ENCODE measurements at places on chromosomes 4 and X. TPM values are rescaled to one million over a fixed set of nuclear protein-coding genes. Genes with fewer than 3 reads are reported as not detected.

The MGAT4D gene
- not detected for total RNA-seq

The AMBN gene
- not detected for total RNA-seq

The ADH6 gene
- not detected for total RNA-seq

DNA sequence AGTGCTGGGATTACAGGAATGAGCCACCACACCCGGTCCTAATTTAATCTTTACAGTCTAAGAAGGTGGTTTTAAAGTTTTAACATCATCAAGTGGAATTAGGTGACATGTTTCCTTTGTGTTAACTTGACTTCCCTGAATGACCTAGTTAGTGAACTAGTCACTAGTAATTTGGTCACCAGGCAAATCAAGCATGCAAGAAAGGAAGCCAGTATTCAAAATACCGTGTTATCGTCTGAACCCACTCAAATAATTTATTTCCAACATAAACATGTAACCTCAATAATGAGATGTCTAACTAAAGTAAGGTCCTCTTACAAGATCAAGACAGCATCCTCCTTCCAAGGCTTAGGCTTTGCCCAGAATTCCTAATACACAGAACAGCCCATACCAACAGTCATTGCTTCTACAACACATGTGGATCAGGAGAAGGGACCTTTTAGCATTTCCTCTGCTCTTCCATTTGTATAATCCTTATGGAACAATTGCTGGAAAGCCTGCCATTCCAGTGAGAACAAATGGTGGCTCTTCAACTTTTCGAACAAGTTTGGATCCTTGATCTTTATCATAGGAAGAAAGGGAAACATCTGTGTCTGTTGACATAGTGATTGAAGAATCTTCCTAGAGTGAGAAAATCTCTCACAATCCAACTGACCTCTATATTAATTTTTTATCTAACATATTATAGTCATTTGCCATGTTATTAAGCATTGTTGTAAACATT lies 97.2 kb downstream of the ANXA3 start:
- no peak overlapping the region for H3K27ac ChIP-seq
- DNase-seq = no peak
- H3K4me1 ChIP-seq = peaks cover 13% of the 10 kb centered on the region
- H3K27me3 ChIP-seq = no peaks in the 10 kb centered on the region
- no peaks in the 10 kb centered on the region for H3K36me3 ChIP-seq

DNA sequence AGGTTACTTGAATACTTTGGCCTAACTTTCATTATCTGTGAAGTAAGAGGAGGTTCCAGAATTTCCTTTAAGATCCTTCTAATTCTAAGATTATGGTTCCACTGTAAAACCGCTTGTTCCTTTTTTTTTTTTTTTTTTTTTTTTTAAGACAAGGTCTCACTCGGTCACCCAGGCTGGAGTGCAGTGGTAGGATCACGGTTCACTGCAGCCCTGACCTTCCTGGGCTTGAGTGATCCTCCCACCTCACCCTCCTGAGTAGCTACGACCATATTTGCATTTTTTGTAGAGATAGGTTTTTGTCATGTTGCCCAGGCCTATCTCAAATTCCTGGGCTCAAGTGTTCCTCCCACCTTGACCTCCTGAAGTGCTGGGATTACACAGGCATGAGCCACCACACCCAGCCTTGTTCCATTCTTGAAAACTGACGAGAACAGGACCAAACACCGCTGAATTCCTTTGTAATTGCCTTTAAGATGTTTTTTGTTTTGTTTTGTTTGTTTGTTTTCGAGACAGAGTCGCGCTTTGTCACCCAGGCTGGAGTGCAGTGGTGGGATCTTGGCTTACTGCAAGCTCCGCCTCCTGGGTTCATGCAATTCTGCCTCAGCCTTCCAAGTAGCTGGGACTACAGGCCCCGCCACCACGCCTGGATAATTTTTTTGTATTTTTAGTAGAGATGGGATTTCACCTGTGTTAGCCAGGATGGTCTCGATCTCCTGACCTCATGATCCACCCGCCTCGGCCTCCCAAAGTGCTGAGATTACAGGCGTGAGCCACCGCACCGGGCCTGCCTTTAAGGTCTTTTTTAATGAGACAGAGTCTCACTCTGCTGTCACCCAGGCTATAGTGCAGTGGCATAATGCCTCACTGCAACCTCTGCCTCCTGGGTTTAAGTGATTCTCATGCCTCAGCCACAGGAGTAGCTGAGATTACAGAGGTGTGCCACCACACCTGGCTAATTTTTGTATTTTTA lies 6.8 kb downstream of the PDS5A start:
- peaks cover 47% of the 10 kb centered on the region for H3K4me1 ChIP-seq
- peaks cover 51% of the 10 kb centered on the region for H3K36me3 ChIP-seq
- DNase-seq = no peak
- no peak overlapping the region for H3K4me3 ChIP-seq

DNA sequence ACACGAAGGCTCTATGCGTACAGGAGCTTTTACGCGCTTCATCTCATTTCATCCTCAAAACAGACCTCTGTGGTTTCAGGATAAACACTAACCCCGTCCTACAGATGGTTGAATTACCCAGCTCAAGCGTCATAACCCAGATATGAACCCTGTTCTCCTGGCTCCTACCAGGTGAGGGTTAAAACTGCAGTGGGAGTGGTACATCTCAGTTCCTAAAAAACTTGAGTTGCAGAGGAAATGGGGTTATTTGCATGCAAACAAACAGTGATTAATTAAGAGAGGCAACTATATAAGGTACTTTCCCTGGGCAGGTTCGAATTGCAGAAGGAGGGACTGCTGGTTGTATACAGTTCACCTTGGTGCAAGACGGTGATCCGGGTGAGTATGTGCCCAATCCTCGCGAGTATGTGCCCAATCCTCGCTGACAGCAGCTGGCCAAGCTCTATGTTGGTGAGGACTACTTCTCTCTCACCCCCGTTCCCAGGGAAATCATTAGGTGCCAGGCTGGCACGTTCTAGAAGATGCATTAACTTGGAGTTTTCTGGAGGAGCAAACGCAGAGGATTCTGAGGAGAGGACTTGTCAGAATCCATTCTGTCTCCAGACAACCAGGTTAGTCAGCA lies 72.6 kb downstream of the FHDC1 start:
- peaks cover 2% of the 10 kb centered on the region for H3K27me3 ChIP-seq
- H3K4me1 ChIP-seq = no peaks in the 10 kb centered on the region
- no peaks in the 10 kb centered on the region for H3K36me3 ChIP-seq

DNA sequence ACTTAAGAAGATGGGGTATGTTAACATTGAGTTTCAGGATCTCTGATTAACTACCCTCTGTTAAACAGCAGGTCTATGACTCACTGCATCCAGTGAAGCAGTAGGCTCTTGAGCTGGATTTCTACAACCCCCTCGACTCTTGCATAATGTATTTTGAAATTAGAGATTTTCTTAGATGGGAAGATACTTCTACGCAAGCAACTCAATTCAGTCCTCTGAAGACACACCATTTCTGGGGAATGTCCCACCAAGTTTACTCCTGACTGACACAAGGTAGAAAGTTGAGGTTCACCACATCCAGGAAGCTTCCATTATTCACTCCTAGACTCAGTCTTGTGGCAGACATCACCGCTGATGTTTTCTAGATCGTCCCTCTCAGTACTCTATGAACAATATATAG lies 12.9 kb downstream of the PALLD start:
- H3K27ac ChIP-seq = peak overlapping the region; percentile 24
- H3K4me3 ChIP-seq = peak overlapping the region; percentile 6

GRCh38 chrX:105458846-105459245 lies 238.4 kb upstream of the TEX13A start:
- H3K36me3 ChIP-seq = no peaks in the 10 kb centered on the region
- H3K27ac ChIP-seq = no peak overlapping the region
- no peak for DNase-seq
- no peak overlapping the region for H3K4me3 ChIP-seq

DNA sequence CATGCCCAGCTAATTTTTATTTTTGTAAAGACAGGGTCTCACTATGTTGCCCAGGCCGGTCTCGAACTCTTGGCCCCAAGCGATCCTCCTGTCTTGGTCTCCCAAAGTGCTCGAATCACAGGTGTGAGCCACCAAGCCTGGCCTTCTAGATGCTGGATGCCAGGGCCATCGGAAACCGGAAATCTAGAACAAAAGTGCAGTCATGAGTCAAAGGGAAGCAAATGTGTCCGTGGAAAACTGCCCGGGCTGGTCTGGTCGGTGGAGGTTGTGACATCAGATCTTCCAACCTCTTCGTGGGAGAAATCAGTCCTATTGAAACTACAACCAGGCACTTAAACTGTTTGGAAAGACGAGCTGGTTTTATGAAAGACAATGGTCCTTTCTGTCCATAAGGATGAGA lies 92.3 kb upstream of the SHOX start:
- no peak overlapping the region for H3K27ac ChIP-seq
- DNase-seq = no peak
- H3K27me3 ChIP-seq = no peaks in the 10 kb centered on the region
- H3K4me3 ChIP-seq = no peak overlapping the region

GRCh38 chr4:180197471-180197870 lies 2045.7 kb upstream of the TENM3 start:
- H3K4me1 ChIP-seq = no peaks in the 10 kb centered on the region
- DNase-seq = no peak
- H3K27me3 ChIP-seq = no peaks in the 10 kb centered on the region
- no peaks in the 10 kb centered on the region for H3K36me3 ChIP-seq
- H3K4me3 ChIP-seq = no peak overlapping the region

DNA sequence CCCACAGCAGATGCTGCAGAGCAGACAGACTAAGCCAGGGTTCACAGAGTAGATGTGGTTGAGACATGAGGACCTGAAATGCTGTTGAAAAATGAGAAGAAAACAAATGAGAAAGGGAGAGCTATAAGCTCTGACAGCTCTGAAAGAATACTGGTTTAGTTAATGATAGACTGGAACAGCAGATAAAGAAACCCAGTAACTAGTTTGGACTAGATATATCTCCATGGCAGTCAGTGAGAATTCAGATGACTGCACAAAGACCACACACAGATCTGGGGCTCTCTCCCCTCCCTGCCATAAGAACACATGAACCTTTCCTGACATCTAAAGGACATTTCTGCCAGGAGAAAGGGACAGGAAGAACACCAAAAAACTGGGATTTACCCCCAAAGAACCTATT lies 8.2 kb downstream of the NAA11 start:
- H3K27ac ChIP-seq = no peak overlapping the region
- no peaks in the 10 kb centered on the region for H3K4me1 ChIP-seq

- no peaks in the 10 kb centered on the region for H3K4me1 ChIP-seq
- no peak for DNase-seq
- H3K4me3 ChIP-seq = no peak overlapping the region
- no peaks in the 10 kb centered on the region for H3K27me3 ChIP-seq
- no peak overlapping the region for H3K27ac ChIP-seq
These were observed 14.5 kb upstream of the DKK2 start for GRCh38 chr4:107050525-107051135.

GRCh38 chrX:10529344-10529743 lies 91.0 kb downstream of the MID1 start:
- no peak overlapping the region for H3K27ac ChIP-seq
- no peaks in the 10 kb centered on the region for H3K27me3 ChIP-seq
- H3K4me3 ChIP-seq = no peak overlapping the region

- H3K27ac ChIP-seq = no peak overlapping the region
- H3K4me1 ChIP-seq = no peaks in the 10 kb centered on the region
- DNase-seq = no peak
- no peak overlapping the region for H3K4me3 ChIP-seq
- peaks cover 2% of the 10 kb centered on the region for H3K27me3 ChIP-seq
These were observed 12.9 kb upstream of the IL13RA1 start for GRCh38 chrX:118714521-118714920.

- DNase-seq = no peak
- no peak overlapping the region for H3K27ac ChIP-seq
- H3K4me1 ChIP-seq = no peaks in the 10 kb centered on the region
- H3K4me3 ChIP-seq = no peak overlapping the region
- no peaks in the 10 kb centered on the region for H3K27me3 ChIP-seq
- H3K36me3 ChIP-seq = no peaks in the 10 kb centered on the region
These were observed 1709.0 kb downstream of the PCDH7 start for GRCh38 chr4:32429151-32429550.

GRCh38 chrX:115337491-115338144 lies 48.1 kb downstream of the LUZP4 start:
- no peaks in the 10 kb centered on the region for H3K27me3 ChIP-seq
- H3K4me3 ChIP-seq = no peak overlapping the region
- H3K36me3 ChIP-seq = no peaks in the 10 kb centered on the region
- H3K4me1 ChIP-seq = no peaks in the 10 kb centered on the region
- no peak overlapping the region for H3K27ac ChIP-seq
- no peak for DNase-seq

DNA sequence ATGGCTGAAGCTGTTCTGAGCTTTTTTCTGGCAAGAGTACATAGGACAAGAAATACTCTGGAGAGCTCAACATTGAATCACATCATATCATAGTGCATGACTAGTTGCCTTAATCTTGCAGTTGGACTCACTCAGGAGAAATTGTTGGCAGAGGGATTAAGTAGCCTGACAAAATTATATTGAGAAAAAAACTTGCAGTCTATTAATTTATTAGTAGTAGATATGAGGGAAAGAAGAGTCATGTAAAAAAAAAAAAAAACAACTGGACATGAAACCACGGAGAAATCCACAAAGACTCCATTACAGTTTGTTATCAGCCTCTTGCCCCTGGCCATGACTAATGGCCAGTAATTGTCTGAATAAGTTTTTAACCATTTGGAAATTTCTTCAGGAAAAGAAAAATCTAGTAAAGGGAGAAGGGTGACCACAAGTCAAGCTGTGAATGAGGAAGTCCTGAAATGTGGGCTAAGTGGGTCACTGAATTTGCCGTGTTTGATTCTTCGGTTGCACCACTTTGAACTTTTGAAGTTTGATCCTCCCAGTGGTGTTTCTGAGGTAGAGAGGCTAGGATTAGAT lies 45.6 kb downstream of the FHL1 start:
- H3K4me1 ChIP-seq = peaks cover 41% of the 10 kb centered on the region
- H3K27me3 ChIP-seq = no peaks in the 10 kb centered on the region
- peak overlapping the region; percentile 62 for H3K4me3 ChIP-seq
- no peak for DNase-seq

- no peak overlapping the region for H3K27ac ChIP-seq
- peaks cover 30% of the 10 kb centered on the region for H3K36me3 ChIP-seq
- H3K27me3 ChIP-seq = no peaks in the 10 kb centered on the region
- peaks cover 34% of the 10 kb centered on the region for H3K4me1 ChIP-seq
- no peak for DNase-seq
- no peak overlapping the region for H3K4me3 ChIP-seq
These were observed 131.0 kb upstream of the MAP3K15 start for GRCh38 chrX:19646282-19646681.

GRCh38 chr4:169120624-169121023 lies 110.6 kb upstream of the CBR4 start:
- no peak for DNase-seq
- H3K36me3 ChIP-seq = no peaks in the 10 kb centered on the region
- H3K27ac ChIP-seq = no peak overlapping the region
- no peaks in the 10 kb centered on the region for H3K4me1 ChIP-seq
- H3K27me3 ChIP-seq = no peaks in the 10 kb centered on the region

DNA sequence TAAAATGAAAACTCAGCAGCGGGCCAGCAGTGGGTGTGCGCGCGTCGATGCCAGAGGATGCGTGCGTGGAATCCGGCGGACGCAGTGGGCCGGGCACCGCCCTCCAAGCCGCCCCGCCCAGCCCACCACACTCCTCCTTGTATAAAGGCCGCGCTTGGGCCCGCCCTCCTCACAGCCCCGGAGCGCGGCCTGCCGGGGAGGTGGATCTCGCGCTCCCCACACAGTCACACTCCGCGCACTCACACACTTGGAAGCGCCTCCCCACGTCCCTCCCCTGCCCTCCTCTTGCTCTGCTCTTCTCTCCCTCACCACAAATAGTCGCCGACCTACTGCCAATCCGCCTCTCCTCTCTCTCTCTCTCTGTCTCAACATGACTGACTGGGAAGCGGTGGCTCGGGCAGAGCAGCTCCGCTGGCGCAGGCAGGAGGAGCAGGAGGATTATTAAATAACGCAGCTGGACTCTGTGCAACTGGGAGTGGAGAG lies at the start of gene CCSER1:
CCSER1 (plus strand) TSS at position 172 of the 483 bp plus-strand sequence.
- peak; percentile 49 for DNase-seq
- peaks cover 17% of the 10 kb centered on the region for H3K4me1 ChIP-seq
- no peak within 1 kb of the TSS for H3K27ac ChIP-seq
- peaks cover 40% of the 10 kb centered on the region for H3K27me3 ChIP-seq
- H3K36me3 ChIP-seq = no peaks in the 10 kb centered on the region

Measured in activated CD8-positive, alpha-beta T cell treated with anti-CD3 and anti-CD28 coated beads, Interleukin-2, amount 10 ng/mL, durations not matched to agents 7 days and 5 days (primary cell).